Left forelimb (tissue), 1 donor: ENCODE measurements at places on chromosomes 12 and 14.

GRCh38 chr14:20400589-20400964 lies 12.7 kb downstream of the TEP1 start:
- DNase-seq, result no peak

- no peak for DNase-seq
Observed at GRCh38 chr12:108717243-108717642, 14.1 kb downstream of the CORO1C start.

GRCh38 chr14:89504602-89505313 lies 87.7 kb upstream of the FOXN3 start:
- DNase-seq, result no peak

DNA sequence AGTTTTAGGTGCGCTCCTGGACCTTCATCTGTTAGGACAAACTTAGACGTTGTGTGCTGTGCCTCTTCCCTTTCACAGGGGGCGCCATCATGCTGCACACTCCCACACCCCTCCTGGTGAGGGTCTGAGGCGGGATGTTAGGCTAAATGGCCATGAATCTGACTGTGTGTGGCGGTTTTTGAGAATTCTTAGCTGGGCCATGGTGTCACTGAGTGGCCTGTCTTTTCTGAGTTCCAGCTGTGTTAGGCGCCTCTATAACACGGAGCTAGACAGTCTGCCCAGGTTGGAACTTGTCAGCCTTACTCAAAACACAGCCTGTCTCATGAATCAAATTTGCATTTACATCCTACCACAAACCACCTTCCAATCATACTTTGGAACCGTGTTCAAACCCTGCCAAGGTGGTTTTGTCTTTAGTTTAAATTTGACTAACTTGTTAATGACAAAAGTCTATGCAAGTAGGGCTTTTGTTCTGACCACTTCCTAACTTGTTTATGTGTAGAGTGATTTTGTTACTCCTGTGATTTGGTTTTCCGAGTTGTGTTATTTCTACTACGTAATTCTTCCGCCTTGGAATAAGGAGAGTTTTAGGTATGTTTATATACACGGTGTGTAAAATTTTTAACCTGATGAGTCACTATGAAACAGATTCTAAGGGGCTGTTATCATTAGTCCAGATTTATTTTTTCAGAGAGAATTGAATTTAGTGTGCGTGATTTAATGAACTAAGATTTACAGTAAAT lies 19.6 kb downstream of the ACVR1B start:
- DNase-seq, result no peak

- no peak for DNase-seq
Observed at GRCh38 chr12:39887856-39888255, 218.0 kb downstream of the SLC2A13 start.

- DNase-seq, result no peak
Observed at GRCh38 chr14:51260225-51260624, 20.2 kb downstream of the TMX1 start.

DNA sequence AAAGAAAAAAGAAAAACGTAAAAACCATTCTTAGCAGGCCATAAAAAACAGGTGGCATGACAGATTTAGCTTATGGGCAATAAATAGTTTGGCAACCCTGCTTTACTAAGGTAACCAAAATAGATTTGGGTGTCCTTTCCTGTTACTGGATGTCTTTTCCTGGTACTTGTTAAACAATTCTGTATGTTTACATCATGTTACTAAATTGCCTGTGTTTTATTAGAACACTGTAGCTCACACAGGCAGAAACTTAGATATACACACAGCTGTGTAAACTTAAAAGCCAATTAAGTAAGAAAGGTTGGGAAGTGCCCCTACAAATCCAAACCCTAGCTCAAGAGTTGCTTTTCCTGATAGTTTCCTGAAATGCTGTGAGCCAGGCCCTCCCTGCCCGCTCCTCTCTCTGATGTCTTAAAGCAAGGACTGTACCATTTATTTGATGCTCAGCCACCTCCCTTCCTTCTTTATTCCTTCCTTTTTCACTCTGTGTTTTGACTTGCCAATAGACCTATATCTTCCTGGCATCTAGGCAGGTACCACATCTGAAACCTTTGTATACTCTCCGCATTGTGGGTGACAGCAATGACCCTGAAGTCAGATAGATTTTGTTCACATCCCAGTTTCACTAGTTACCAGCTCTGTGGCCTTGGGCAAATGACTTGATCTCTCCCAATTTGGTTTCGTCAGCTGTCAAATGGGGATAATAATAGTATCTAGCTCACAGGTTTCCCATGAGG lies 3.7 kb upstream of the CAMKK2 start:
- DNase-seq, result no peak

GRCh38 chr12:108387771-108388170 lies 48.7 kb upstream of the CMKLR1 start:
- DNase-seq, result no peak

DNA sequence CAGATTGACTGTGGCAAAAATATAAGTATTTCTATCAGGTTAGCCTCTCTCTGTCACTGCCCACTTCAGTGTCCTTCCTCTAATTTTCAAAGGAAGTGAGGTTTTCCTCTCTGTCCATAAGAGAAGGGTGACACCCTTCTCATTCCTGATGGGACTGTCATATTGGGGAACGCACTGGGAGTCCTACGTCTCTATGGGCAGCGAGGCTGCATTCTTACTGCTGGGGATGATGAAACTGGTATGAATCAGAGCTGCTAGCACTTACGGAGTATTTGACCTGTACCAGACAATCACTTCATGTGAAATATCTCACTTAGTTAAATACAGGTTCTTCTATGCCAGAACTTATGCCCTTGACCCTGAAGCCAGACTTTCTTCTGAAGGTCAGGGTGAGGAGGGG lies 436.3 kb downstream of the DPF3 start:
- no peak for DNase-seq

GRCh38 chr12:11543457-11544158 lies 105.9 kb upstream of the ETV6 start:
- no peak for DNase-seq

DNA sequence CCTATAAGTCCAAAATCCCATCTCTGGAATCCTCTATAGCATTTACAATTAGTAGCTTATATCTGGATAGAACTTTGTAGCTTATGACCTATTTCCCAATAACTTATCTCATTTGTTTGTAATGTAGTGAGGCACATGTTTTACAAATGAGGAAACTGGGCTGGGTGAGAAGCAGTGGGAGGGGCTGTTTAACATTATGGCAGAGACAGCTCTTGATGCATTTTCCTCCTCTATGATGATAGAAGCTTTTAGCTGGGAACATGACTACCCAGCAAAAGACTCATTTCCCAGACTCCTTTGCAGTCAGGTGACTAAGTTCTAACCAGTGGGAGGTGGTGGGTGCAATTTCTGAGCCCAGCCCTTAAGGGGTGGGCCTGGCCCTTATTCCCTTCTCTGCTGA lies 179.7 kb downstream of the TTC8 start:
- DNase-seq, result no peak

DNA sequence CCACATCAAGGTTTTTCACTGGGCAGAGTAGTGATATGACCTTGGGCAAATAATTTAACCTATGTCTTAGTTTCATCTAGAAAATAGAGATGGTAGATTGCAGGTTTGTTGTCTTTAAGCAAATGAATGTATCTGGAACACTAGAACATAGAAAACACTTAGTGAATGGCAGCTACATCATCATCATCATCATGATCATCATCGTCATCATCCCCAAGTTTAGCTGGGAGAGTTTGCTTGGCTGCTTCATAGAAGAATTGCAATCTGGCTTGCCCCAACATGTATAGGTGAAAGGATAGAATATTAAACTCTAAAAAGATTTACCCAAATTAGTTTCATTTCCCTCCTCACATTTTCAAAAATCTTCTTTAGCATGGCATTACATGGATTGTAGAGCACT lies 91.3 kb upstream of the TMEM260 start:
- no peak for DNase-seq

DNA sequence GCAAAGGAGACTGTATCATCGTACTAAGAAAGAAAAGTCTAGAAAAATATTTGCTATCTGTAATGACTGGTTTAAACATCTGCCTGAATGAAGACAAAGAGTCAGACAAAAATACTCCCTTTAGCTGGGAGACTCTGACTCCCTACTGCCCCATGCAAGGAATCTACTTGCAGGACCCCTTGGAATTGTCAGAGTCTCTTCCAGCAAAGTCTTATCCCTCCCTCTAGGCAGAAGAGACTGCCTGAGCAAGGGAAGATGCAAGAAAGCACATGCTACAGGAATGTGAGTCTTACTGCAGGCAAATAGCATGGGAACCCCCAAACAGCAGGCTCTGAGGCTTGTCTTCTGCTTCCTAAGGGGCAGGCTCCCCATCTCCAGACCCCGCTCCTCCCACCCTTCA lies 154.0 kb downstream of the KCNA5 start:
- no peak for DNase-seq

DNA sequence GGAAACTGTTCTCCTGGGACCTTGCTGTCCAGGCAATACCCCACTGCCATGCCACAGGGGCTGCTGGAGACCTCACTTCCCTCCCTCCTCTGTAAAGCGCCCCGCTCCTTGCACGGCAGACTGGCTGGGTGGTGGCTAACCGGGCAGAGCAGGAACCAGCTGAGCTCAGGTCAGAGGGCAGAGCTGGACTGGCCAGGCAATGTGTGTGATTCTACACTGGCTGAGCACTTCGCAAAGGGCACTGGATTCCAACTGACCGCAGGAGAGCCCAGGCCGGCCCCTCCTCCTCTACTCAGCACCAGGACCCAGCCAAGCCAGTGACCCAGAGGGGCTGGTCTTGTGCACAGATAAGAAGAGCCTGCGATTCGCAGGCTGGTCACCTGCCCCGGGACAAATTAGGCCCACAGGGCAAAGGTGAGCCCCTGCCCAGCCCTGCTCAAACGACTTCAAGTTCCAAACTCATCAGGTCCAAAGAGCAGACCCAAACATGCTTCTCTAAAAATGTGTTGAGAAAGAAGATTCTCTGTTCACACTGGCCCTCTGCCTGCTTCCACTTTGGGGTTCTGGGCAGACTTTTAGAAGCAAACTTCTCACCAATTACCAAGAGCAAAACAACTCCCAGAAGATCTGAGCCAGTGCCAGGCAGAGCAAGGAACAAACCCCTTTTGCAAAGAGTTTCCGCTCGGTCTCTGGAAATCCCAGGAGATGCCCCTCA lies 54.9 kb upstream of the DIO3 start:
- peak; percentile 37 for DNase-seq

GRCh38 chr12:25816637-25817036 lies 141.8 kb upstream of the RASSF8 start:
- DNase-seq, result no peak

DNA sequence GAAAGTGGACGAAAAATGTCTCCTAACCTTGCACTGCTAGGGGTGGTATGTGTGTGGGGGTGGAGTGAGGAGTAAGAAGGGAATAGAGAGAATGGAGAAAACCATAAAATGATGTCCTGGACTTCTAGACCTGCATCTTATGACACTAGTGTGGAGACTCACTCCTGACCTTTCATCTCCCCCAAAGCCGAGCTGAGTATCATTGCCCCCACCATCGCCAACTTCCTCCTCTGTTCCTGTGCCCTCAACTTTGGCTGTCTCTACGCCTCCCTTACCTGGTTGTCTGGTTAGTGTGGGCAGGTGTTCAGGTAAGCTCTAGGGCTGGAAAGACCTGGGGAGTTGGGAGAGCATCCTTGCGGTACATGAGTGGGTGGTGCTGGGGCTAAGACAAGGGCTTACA lies 4.5 kb upstream of the KLHL33 start:
- DNase-seq, result no peak

- DNase-seq, result no peak
Observed at GRCh38 chr12:58452546-58452945, 467.8 kb downstream of the LRIG3 start.

DNA sequence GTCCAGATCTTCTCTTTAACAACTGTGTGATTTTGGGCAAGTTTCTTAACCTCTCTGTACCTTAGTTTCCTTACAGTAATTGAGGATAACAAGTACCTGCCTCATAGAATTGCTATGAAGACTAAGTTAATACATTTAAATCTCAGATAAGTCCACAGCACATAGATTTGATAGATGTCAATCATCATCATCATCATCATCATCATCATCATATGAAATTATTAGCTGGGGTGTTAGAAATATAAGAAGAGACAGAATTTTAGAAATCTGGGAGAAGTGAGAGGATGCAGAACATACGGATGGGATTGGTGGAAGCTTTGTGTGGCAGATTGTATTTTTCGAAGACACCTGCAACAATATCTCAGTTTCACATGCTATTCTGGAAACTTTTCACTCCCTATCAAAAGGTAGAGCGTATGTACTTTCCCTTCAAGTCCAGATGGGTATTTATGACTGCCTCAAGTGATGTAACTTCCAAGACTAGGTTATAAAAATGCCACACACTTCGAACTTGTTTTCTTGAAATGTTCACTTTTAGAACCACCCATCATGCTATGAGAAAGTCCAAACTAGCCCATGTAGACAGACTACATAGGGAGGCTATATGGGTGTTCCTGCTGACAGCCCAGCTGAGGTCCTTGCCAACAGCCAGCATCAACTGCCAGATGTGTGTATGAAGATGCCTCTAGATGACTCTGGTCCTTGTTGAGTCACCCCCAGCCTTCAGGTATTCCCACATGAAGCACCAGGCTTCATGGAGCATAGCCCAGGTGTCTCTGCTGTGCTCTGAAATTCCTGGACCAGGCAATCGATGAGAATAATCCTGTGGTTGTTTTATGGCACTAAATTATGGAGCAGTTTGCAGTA lies 20.7 kb upstream of the SDR39U1 start:
- no peak for DNase-seq

DNA sequence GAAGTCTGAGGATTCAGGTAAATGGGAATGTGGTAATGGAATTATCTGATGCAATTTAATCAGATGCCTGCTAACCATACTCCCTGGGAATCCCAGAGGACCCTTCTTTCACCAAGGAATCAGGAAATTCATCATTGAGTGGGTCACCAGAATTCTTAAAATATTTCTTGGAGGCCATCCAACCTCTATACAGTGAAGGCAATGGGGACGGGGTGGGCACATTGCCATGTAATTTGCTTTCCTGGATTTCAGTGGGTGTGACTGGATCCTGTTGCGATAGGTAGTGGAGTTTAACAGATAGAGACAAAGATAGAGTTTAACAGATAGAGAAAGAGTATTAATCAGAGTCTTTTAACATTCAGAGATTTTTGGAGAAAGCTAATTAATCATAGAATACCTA lies 394.4 kb downstream of the DAD1 start:
- no peak for DNase-seq

GRCh38 chr14:32908196-32909084 lies 30.2 kb upstream of the NPAS3 start:
- no peak for DNase-seq

DNA sequence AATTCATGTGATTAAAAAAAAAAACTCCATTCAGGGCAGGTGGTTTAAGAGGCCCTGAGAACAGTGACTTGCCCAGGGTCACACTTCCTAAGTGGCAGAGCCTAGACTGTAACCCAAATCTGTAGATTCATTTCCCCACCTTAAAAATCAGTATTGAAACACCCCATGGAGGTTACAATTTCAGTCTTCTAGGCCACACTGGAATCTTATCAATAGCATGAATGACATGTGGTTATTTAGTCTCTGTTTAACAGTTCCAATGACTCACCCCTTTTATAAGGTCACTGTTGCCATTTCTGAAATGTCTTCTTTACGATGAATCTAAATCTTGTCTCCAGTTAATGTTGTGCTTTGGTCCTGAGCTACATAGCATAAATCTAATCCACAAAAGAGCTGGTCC lies 262.3 kb upstream of the GRIP1 start:
- DNase-seq, result no peak
